CD4-positive, alpha-beta T cell treated with Interleukin-15 for 1 hour (primary cell): ENCODE measurements at places on chromosomes 2 and 18.

DNA sequence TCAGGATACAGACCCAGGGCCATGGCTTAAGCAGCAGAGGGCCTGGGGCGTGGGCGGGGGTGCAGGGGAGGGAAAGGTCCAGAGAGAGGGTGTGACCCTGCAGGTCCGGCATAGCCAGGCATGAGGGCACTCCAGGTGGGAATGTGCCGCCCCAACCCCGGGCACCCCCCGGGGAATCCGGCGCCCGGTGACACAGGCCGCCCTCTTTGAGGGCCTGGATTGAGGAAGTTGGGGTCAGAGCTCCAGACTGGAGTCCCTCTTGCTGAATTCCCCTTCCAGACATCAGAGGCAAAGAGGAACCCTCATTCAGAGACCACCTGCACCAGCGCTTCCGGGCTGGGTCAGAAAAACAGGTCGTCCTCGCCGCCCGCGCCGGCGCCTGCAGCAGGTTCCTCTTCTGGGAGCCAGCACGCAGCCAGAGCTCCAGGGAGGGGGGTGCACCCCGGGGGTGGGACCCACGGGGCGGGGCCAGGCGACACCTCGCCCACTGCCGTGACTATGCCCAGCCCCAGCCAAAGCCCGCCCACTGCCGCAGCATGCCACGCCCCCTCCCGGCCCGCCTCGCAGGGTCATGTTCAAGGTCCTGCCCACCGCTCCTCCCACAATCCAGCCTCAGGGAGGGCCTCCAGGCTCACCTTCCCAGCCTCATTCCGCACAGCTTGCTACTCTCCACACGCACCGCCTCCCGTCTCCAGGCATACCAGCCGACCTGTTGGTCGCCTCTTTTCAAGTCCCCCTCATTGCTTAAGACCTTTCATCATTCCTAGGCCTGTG is 98.3 kb upstream of the ID2 start:
- DNase-seq: peak; percentile 92

DNA sequence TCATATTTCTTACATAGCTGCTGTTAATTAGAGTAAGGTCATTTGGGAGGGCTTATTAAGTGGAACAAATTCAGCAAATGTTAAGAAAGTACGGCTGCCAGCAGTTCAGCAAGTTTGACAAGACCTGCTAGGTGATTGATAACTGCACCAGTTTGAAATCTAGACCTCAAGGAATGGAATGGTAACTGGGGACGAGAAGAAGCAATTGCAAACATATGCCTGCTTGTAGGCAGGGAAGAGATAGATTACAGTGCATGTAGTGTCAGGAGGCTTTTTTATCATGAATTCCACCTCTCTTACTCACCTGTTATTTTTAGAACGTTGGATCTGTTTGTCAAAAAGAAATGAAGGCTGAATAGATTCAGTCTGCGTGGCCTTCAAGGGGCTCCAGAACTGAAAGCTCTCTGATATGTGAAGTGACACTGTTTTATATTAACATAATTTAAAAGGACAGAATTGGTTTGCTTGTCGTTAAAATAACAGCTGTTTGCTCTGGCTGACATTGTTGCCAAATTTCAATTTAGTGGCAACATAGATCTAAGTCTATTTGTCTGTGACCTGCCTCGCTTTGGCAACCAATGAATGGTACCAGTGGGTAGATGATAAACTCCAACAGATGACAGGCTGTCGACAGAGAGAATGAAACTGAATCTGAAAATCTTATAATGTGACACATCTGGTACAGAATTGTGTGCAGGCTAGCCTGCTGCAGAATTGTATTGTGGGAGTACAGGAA is 199.3 kb downstream of the ZNF407 start:
- no peak for DNase-seq

DNA sequence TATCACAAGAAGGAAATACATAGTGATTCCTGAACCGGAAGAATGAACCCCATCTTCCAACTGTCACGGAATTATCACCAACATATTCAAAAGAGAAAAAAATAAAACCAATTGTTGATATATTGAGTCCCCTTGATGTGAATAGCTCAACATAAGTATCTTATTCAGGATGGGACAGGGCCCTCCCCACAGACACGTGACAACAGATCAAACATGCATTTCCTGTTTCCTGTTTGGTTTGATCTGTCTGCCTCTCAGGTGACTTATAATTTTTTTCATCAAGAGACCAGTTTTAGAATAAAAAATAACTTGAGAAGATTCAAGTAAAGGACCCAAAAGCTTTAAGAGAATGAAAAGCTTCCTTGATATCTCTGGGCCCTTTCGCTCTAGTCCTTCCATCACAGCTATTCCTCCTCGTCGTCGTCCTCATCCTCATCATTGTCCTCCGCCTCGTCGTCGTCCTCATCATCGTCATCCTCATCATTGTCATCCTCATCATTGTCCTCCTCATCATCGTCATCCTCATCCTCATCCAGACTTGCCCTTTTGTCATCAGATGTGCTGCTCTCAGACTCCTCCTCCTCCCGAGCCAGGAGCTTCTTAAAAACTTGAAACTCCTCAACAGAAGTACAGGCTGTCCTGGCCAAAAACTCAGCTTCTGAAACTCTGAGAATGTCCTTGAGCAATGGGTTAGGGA is 6.3 kb downstream of the MTERF4 start:
- DNase-seq: peak; percentile 61

- peak; percentile 36 for DNase-seq
Observed at GRCh38 chr2:100260712-100261620, 61.3 kb downstream of the LONRF2 start.

- DNase-seq: peak; percentile 28
Observed at GRCh38 chr2:190344276-190344827, 963 bp downstream of the INPP1 start.

- DNase-seq: no peak
Observed at GRCh38 chr18:60347526-60348045, 25.0 kb downstream of the MC4R start.

- no peak for DNase-seq
Observed at GRCh38 chr2:71261534-71261933, 34.6 kb upstream of the PAIP2B start.

DNA sequence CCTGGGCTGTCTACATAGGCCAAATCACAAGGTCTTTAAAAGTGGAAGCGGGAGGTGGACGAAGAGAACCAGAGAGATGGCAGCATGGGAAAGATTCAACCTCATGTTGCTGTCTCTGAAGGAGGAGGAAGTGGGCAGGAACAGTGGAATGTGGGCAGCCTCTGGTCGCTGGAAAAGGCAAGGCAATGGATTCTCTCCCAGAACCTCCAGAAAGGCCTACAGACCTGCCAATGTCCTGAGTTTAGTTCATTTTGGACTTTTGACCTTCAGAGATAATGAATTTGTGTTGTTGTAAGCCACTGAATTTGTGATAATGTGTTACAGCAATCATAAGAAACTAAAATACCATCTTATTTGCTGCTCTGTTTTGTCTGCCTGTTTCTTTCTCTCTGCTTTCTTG is 122.5 kb downstream of the RNF152 start:
- no peak for DNase-seq

GRCh38 chr2:231998046-231998445 is 36.5 kb downstream of the DIS3L2 start:
- no peak for DNase-seq

GRCh38 chr2:8543383-8544170 is 138.3 kb upstream of the ID2 start:
- peak; percentile 78 for DNase-seq
